Immature natural killer cell (primary cell): ENCODE measurements at places on chromosomes 2 and 18. TPM values are rescaled to one million over a fixed set of nuclear protein-coding genes. Genes with fewer than 3 reads are reported as not detected.

DNA sequence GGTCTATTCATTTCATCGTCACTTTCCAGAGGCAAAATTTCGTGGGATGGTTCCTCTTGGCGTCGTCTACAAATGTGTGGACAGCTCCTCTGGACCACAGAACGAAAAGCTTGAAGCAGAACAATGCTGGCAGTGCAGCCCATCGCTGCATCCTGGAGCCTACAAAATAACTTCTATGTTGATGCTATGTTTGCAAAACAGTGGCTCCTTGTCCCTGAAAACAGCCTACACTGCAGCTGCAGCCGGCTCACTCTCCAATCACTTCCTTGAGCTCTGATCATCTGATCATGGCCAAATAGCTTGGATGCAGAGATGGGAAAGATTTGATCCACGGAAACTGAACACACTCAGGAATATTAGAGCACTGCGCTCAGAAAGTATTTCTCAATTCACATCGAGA, 60.0 kb downstream of the DOCK10 start:
- DNase-seq, result no peak
- H3K4me3 ChIP-seq, result no peak overlapping the region
- H3K36me3 ChIP-seq, result peaks cover 5% of the 10 kb centered on the region
- no peaks in the 10 kb centered on the region for H3K27me3 ChIP-seq

DNA sequence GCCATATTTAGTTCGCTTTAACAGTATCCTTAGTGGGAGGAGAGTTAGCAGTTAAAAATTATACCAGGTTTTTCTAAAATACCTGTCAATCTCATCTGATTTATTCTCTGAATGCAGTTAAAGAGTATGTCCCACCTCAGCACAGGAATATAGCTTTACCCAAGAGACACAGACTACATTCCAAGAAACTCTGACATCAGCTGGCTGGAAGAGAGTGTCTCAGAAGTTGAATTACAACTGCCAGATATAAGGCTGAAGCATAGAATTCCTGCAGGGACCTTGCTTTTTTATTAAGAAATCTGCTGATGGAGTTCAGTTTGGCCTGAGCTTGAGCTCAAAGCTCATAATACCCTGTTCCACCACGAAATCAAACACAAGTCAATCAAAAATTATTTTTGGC, 25.4 kb upstream of the CNTNAP5 start:
- peaks cover 12% of the 10 kb centered on the region for H3K4me1 ChIP-seq
- no peak for DNase-seq
- no peak overlapping the region for H3K27ac ChIP-seq
- no peaks in the 10 kb centered on the region for H3K27me3 ChIP-seq
- no peak overlapping the region for H3K4me3 ChIP-seq
- H3K36me3 ChIP-seq, result no peaks in the 10 kb centered on the region

GRCh38 chr2:73232403-73233153, 461 bp downstream of the PRADC1 start:
- peaks cover 38% of the 10 kb centered on the region for H3K4me1 ChIP-seq
- no peak for DNase-seq
- H3K4me3 ChIP-seq, result peak overlapping the region; percentile 99
- peak overlapping the region; percentile 95 for H3K27ac ChIP-seq
- peaks cover 8% of the 10 kb centered on the region for H3K27me3 ChIP-seq
- no peaks in the 10 kb centered on the region for H3K36me3 ChIP-seq

DNA sequence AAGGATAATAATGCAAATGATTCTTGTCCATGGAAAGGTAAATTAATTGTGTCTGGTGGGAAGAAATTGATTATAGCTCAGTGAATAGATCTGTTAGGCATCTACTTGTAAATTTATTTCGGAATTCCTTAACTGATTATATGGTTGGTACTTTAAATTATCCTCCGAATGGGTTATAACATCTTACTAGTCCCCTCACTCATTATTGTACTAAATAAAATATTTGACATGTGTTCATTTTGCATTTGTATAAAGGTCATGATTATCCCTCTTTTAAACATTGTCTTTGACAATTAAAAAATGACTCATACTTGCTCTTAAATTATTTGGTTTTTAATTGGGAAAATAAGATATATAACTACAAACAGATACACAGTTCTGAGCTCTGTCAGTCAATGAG, 47.4 kb downstream of the CAVIN2 start:
- no peak for DNase-seq
- H3K36me3 ChIP-seq, result no peaks in the 10 kb centered on the region
- no peak overlapping the region for H3K4me3 ChIP-seq
- no peaks in the 10 kb centered on the region for H3K27me3 ChIP-seq
- H3K4me1 ChIP-seq, result no peaks in the 10 kb centered on the region

GRCh38 chr18:25518716-25519053, 166.7 kb upstream of the ZNF521 start:
- H3K27me3 ChIP-seq, result peaks cover under 1% of the 10 kb centered on the region
- no peaks in the 10 kb centered on the region for H3K36me3 ChIP-seq
- no peak for DNase-seq
- H3K4me1 ChIP-seq, result no peaks in the 10 kb centered on the region
- H3K4me3 ChIP-seq, result no peak overlapping the region

DNA sequence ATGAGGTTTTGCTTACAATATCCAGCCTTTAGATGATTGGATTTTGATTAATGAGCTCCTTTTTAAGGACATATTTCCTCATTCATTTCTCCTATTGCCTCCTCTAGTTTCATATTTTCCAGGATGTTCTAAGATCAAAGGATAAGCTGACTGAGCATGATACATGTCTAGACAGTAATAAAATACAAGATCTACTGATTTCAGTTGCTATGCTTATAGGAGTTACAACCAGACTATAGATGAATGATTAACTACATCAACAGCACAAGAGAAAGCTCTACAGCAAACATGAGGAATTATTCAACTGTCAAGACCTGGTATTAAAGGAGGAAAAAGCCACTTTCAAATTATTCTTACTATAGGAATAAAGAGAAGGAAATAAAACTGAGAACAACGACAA, 85.0 kb upstream of the LINC00305 start:
- H3K36me3 ChIP-seq, result peaks cover 3% of the 10 kb centered on the region
- no peaks in the 10 kb centered on the region for H3K4me1 ChIP-seq
- H3K27me3 ChIP-seq, result no peaks in the 10 kb centered on the region
- no peak overlapping the region for H3K4me3 ChIP-seq
- H3K27ac ChIP-seq, result no peak overlapping the region

GRCh38 chr2:62453955-62454354, 52.0 kb downstream of the TMEM17 start:
- H3K36me3 ChIP-seq, result no peaks in the 10 kb centered on the region
- no peak overlapping the region for H3K27ac ChIP-seq
- H3K4me3 ChIP-seq, result no peak overlapping the region
- no peaks in the 10 kb centered on the region for H3K4me1 ChIP-seq
- DNase-seq, result no peak
- H3K27me3 ChIP-seq, result no peaks in the 10 kb centered on the region

DNA sequence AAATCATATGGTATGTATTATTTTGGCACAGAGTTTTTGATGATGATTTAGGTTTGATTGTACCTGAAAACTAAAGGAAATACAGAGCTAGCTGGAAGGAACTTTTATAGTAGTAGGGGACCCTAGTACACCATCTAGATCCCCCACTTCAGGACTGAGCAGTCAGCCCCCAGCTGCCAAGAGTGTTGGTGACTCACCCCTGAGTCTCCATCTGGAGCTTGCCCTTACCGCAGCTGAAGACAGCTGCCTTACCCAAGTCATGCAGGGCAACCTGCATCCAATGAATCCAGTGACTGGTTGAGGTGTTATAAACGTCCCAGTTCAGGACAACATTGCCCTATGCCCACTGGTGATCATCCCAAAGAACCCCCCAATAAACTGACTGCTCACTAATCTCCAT, 15.3 kb downstream of the PMS1 start:
- H3K27ac ChIP-seq, result no peak overlapping the region
- no peaks in the 10 kb centered on the region for H3K4me1 ChIP-seq
- H3K27me3 ChIP-seq, result peaks cover 2% of the 10 kb centered on the region
- DNase-seq, result no peak
- peaks cover 31% of the 10 kb centered on the region for H3K36me3 ChIP-seq

GRCh38 chr2:207143215-207144172, 22.3 kb downstream of the KLF7 start:
- peaks cover 16% of the 10 kb centered on the region for H3K36me3 ChIP-seq
- peak overlapping the region; percentile 88 for H3K4me3 ChIP-seq
- DNase-seq, result peak; percentile 60
- H3K27me3 ChIP-seq, result peaks cover 2% of the 10 kb centered on the region
- H3K27ac ChIP-seq, result peak overlapping the region; percentile 89
- H3K4me1 ChIP-seq, result peaks cover 58% of the 10 kb centered on the region

GRCh38 chr2:218284106-218284811, 8.0 kb downstream of the TMBIM1 start:
- peaks cover 73% of the 10 kb centered on the region for H3K4me1 ChIP-seq
- peak; percentile 76 for DNase-seq
- peaks cover 24% of the 10 kb centered on the region for H3K27me3 ChIP-seq
- H3K36me3 ChIP-seq, result peaks cover 3% of the 10 kb centered on the region
- peak overlapping the region; percentile 99 for H3K27ac ChIP-seq

- peaks cover 22% of the 10 kb centered on the region for H3K36me3 ChIP-seq
- H3K27me3 ChIP-seq, result no peaks in the 10 kb centered on the region
- peak overlapping the region; percentile 94 for H3K4me3 ChIP-seq
- peak overlapping the region; percentile 97 for H3K27ac ChIP-seq
- peaks cover 74% of the 10 kb centered on the region for H3K4me1 ChIP-seq
Measured at GRCh38 chr2:189783451-189783926, 650 bp downstream of the ORMDL1 start.

DNA sequence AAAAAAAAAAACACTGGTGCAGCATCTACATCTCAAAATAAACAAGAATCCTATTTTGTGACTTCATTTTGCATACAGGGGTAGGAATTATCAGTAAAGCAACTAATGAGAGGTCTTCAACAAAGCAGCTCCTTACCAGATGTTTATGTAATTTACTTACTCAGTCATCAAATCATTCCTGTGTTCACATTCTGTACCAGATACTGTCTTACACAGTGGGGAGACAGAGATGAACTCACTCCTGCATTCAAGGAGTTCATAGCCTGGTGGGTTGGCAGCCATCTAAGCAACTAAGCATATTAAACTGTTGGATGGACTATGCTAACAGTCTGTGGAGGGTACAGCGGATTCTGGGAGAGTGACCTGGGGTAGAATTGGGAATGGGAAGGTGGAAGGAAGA, 169.0 kb downstream of the OSR1 start:
- no peak overlapping the region for H3K4me3 ChIP-seq
- no peak for DNase-seq
- H3K4me1 ChIP-seq, result no peaks in the 10 kb centered on the region
- H3K36me3 ChIP-seq, result no peaks in the 10 kb centered on the region
- no peak overlapping the region for H3K27ac ChIP-seq
- H3K27me3 ChIP-seq, result peaks cover 2% of the 10 kb centered on the region

- peaks cover 15% of the 10 kb centered on the region for H3K36me3 ChIP-seq
- peaks cover 32% of the 10 kb centered on the region for H3K4me1 ChIP-seq
- H3K27ac ChIP-seq, result no peak overlapping the region
- no peak for DNase-seq
- no peak overlapping the region for H3K4me3 ChIP-seq
Measured at GRCh38 chr2:64632835-64633819, 20.6 kb downstream of the SERTAD2 start.

- no peak overlapping the region for H3K4me3 ChIP-seq
- H3K4me1 ChIP-seq, result no peaks in the 10 kb centered on the region
- H3K27ac ChIP-seq, result no peak overlapping the region
- no peak for DNase-seq
- peaks cover 5% of the 10 kb centered on the region for H3K27me3 ChIP-seq
Measured at GRCh38 chr2:117771969-117772630, 42.4 kb upstream of the DDX18 start.

GRCh38 chr2:64036034-64036705, 16.9 kb upstream of the VPS54 start:
- DNase-seq, result peak; percentile 37
- peaks cover 12% of the 10 kb centered on the region for H3K4me1 ChIP-seq
- H3K27ac ChIP-seq, result peak overlapping the region; percentile 73
- no peaks in the 10 kb centered on the region for H3K36me3 ChIP-seq
- no peak overlapping the region for H3K4me3 ChIP-seq
- peaks cover under 1% of the 10 kb centered on the region for H3K27me3 ChIP-seq

DNA sequence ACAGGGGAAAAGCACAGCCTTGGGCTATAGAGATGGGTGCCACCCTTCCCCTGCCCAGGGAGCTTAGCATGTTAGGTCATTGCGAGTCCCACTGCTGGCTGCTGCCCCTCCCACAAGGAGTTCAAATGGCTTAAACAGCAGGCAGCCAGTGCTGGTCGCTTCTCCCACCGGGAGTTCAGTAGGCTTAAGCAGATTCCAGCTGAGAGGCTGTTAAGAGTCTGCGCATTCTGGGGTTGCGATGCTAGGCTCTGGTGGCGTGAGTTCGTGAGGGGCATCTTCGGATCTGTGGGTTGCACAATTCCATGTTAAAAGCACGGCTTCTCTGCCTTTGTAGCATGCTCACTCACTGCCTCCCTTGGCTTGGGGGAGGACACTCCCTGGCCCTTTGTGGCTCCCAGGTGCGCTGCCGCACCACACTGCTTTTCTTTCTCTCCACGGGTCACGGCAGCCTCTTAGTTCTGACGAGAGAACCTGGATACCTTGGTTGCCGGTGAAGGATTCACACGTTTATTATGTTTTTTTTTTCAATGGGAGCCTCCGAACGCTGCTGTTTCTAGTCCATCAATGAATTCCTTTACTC, 93.2 kb downstream of the UNC80 start:
- no peak overlapping the region for H3K4me3 ChIP-seq
- DNase-seq, result no peak

GRCh38 chr2:121818546-121818945, 63.1 kb downstream of the TSN start:
- no peaks in the 10 kb centered on the region for H3K36me3 ChIP-seq
- H3K4me1 ChIP-seq, result no peaks in the 10 kb centered on the region
- H3K4me3 ChIP-seq, result no peak overlapping the region
- no peaks in the 10 kb centered on the region for H3K27me3 ChIP-seq
- H3K27ac ChIP-seq, result no peak overlapping the region
- no peak for DNase-seq

The SIX3 gene
- not detected for polyA plus RNA-seq

The TMEM247 gene
- polyA plus RNA-seq, result not detected

The PLB1 gene
- polyA plus RNA-seq, result 0.43 TPM

The BOLL gene
- polyA plus RNA-seq, result not detected

The NPHP1 gene
- polyA plus RNA-seq, result not detected

The CNDP1 gene
- not detected for polyA plus RNA-seq

The GAREM1 gene
- polyA plus RNA-seq, result not detected

The CROCC2 gene
- polyA plus RNA-seq, result not detected
